ENCODE measurements at places on chromosomes 4 and X.

DNA sequence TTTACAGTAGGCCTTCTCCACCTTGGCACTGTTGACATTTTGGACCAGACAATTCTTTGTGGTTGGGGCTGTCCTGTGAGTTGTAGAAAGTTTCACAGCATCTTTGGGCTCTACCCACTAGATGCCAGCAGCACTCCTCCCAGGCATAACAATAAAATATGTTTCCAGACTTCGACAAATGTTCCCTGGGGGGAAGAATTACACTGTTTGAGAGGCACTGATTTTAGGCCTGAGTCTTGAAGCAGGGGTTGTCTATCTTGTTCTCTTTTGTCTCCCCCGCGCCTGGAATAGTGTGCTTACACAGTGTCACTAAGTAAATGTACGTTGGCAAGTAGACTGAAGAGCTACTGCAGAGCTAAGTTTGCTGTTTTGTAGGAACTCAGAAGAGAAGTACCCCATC is 254.4 kb upstream of the BOD1L1 start:
- DNase-seq = no peak

DNA sequence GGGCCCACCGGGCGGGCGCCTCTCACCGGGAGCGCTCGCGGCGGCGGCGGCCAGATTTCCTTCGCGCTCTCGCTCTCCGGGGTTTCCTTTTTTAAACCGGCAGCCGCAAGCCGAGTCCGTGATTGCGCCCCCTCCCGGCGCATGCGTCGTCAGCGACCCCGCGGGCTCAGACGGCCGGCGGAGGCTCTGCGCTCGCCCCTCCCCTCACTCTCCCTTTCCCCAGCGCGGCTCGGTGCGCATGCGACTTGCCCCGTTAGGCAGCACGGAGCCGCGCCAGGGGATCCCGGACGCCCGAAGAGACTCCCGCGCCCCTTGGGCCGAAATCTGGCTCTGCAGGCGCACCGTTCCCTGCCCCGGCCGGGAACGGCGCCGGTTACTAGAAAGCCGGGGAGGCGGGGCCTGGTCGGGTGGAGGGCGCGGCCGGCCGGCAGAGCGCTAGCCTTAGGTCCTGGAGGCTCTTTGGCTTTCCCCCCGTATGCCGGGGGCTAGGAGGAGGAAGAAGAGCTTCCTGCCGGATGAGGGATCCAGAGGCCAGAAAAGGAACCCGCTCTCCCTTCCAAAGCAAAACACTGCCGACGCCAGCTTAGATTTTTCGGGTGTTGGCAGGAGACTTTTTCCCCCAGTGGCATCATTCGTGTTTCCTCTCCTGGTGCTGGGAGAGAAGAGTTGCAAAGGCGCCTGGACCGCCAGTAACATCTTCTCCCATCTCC is at the start of gene CLOCK:
TSS of gene CLOCK (minus strand) at position 154 of the 710 bp plus-strand sequence. CDS start 64,124 bp downstream, outside the sequence.
- DNase-seq = peak; percentile 76

DNA sequence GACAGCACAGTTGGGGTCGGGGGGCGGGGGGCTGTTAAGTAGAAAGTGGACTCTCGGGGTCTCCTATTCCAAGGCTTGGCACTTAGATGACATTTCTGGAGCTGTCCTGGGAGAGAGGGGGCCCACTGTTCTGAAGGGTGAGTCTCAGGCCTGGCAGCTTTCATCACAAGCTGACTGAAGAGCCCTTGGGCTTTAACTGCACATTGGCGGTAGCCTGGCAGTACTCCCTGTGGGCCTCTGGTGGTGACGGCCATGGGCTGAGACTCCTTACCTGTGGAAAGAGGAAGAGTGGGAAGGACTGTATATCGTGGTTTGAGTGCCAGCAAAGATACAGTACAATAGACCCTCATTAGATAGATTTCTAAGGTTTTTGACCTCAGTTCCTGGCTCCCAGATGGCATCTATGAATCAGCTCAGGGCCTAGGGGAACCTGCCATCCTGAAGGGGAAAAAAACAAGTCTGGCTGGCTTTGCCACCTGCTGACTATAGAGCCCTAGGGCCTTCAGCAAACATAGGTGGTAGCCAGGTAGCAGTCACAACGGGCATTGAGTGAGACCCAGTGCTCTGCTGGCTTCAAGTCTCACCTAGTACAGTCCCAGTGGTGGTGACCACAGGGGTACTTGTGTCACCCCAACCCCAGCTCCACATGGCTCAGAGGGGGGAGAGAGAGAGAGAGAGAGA is 87.9 kb downstream of the ANKRD17 start:
- no peak for DNase-seq

DNA sequence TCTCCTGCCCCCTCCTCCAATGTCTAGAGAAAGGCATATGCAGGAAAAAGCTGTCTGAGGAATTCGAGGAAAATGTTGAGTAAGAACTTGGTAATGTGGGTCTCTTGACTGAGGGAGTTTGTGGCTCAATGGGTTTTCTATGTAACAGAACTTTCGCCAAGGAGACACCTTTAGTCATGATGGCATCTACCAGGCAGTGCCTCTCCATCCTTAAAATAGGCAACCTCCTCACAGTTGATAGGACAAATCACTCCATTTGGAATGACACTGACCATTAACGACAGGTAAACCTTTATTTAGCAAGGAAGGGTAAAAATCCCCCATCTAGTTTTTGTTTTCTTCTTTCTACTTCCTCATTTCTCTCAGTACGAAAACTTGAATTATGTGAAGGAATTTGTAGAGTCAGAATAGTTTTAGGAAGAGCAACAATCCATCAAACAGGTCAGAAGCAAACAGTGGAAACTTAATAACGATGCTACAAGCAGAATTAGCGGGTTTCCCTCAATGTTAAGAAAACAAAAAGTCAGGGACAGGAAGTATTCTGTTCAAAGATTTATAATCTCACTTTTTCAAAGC is 2.7 kb downstream of the GSX2 start:
- no peak for DNase-seq

GRCh38 chr4:85968945-85969819 is 390.7 kb downstream of the MAPK10 start:
- DNase-seq = no peak

GRCh38 chrX:38800981-38801845 is at the start of gene MID1IP1:
Gene MID1IP1 (plus strand): TSS chrX:38801459. CDS start chrX:38804947, 3,488 bp downstream.
- peak; percentile 59 for DNase-seq

- no peak for DNase-seq
Observed at GRCh38 chr4:145440292-145441007, 41.2 kb upstream of the SMAD1 start.

- DNase-seq = no peak
Observed at GRCh38 chr4:124337874-124338273, 374.7 kb downstream of the ANKRD50 start.

DNA sequence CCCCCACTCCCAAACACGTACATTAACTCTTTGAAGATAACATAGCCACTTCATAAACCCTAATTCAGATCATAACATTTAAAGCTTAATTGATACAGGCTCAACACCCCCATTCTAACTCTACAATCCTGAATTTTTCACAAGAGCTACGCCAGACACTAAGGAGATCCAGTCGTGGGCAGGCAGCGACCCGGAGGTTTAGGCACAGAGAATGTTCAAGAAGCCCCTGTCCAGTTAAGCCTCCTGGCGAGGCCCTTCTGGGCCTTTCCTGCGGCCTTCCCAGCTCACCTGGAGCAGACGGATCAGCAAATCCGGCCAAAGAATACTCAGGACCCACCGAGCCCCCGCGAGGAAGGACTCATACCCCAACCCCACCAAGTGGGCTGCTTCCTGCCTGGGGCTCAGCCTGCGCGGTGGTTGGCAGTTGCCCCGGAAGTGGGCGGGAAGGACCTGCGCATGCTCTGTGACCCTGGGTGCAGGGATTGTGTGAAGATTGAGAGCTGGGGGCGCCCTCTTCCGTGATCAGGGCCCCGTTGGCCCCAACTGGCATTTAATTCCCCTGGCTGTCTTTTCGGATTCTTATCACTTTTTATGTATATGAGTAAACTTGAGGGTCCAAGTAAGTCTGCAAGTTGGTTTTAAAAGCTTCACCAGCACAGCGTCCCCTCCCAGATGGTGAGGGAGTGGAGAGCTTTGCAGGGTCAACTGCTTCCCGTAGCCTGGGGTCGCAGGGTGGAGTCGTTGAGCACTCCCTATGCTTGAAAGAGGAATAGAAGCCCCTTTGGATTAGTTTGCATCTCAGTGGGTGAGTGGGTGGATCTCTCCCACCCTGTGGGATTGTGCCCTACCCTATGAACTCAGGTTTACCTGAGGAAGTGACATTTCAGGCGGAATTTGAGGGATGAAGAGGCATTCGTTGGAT is at the start of gene TRIM61:
TSS of gene TRIM61 (minus strand) at position 415 of the 922 bp plus-strand sequence. CDS start 7,655 bp downstream, outside the sequence.
- peak; percentile 41 for DNase-seq

- no peak for DNase-seq
Observed at GRCh38 chrX:46584736-46585135, 11.2 kb downstream of the CHST7 start.

DNA sequence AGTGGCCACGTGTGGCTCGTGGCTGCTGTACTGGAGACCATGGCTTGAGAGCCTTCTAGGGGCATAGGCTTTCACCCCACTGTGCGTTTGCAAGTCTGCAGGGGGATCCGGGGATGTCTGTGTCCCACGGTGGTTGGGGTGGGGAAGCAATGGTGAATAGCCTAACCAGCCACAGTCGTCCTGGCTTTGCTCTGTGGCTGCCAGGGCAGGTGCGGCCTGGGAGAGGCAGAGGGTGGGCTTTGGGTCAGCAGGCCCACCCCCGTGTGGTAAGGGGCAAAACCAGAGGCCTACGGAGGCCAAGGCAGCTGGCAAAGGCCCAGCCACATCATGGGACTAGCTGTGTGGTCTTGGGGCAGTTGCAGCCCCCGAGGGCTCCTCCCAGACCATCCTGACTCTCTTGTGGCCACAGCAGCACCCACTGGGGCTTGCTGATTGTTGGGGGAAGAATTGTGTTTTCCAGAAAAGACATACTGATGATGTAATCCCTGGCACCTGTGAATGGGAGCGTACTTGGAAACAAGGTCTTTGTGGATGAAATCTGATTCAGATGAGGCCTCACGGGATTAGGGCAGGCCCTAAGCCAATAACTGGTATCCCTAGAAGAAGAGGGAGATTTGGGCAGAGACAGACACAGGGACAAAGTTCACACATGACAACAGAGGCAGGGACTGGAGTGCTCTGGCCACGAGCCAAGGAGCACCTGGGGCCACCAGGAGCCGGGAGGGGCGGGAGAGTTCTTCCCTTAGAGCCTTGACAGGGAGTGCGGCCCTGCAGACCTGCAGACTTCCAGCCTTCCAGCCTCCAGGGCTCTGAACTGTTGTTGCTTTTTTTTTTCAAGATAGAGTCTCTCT is 2.9 kb downstream of the CPZ start:
- no peak for DNase-seq

GRCh38 chr4:81410680-81411079 is 61.0 kb downstream of the RASGEF1B start:
- DNase-seq = no peak

GRCh38 chr4:4995908-4996265 is 23.4 kb downstream of the CYTL1 start:
- DNase-seq = no peak

GRCh38 chrX:45788315-45788714 is 587.6 kb upstream of the DIPK2B start:
- no peak for DNase-seq

GRCh38 chrX:122439831-122440230 is 744.2 kb upstream of the GRIA3 start:
- DNase-seq = no peak

DNA sequence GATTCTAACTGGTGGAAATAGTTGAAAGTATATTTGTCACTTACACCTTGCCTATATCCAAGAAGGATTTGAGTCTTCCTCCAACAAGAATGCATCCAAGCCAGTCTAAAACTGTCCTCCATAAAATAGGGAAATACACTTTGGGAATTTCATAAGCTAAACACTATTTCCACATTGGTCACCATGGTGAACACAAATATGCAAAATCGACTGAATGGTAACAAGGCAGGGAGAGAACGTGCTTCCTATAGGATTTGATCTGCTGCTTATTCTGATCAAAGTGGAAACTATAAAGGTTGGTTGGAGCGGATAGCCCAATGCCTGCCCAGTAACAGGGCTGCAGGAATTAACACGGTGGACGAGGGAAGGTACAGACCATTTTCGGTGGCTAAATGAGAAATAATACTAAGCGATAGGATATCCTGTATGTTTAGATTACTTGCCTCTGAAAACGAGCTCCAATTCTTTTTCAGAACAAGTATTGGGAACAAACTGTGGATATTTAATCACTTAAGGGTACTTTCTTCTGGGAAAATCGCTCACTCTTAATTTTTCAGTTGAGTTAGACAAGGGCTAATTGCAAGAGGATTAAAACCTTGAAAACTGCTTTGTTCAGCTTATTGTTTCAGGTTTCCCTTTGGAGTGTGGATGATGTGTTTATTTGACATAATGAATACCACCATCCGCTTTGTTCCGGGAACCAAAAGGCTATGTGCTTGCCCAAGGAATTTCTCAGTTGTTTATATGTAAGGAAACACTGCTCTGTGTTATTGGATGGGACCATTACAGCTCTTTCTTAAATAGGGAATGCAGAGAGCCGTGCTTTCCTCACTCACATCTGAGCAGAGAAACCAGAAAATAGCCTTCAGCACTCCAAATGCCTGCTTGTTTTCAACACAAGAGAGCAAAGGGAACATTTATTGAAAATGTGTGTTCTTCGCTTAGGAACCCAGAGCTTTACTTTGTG is 194.4 kb downstream of the CBR4 start:
- no peak for DNase-seq

- DNase-seq = no peak
Observed at GRCh38 chr4:73740353-73740778, at the start of gene CXCL8. Gene CXCL8 (plus strand): TSS chr4:73740569. CDS start chr4:73740659, 90 bp downstream.

- DNase-seq = no peak
Observed at GRCh38 chrX:35826503-35826902, 28.4 kb downstream of the MAGEB16 start.

DNA sequence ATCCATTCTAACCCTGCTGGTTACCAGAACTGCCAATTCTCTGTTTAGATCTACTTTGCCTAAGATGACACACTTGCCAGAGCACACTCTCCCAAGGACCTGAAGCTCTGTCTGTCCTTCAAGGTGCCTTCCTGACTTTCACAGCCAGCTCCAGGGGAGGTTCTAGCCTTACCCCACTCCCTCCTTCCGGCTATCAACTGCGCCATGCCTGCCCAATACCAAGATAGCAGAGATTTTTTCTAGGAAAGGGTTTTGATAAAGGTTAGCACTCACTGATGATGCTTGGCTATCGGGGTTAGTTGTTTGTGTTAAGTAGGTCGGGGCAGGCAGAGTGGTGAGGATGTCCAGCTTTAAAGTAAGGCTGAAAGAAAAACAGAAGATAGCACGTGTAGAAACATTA is 14.3 kb downstream of the ALPK1 start:
- no peak for DNase-seq

- DNase-seq = no peak
Observed at GRCh38 chr4:88366460-88366859, 12.2 kb upstream of the HERC6 start.

DNA sequence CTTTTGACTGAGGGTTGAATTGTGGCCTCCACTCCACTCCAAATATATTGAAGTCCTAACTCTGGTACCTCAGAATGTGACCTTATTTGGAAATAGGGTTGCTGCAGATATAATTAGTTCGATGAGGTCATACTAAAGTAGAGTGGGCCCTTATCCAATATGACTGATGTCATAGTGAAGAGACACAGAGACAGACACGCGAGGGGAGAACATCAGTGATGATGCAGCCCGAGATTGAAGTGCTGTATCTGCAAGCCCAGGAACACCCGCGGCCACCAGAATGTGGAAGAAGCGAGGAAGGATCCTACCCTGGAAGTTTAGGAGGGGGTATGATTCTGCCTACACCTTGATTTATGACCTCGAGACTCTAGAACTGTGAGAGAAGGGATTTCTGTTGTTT is 279.0 kb downstream of the ANKRD50 start:
- DNase-seq = no peak
